ENCODE measurements at places on chromosomes 2 and 18.

GRCh38 chr2:9970200-9971044, 18.9 kb downstream of the GRHL1 start:
- DNase-seq, result no peak

GRCh38 chr18:49898421-49898820, 85.1 kb upstream of the ACAA2 start:
- peak; percentile 74 for DNase-seq

DNA sequence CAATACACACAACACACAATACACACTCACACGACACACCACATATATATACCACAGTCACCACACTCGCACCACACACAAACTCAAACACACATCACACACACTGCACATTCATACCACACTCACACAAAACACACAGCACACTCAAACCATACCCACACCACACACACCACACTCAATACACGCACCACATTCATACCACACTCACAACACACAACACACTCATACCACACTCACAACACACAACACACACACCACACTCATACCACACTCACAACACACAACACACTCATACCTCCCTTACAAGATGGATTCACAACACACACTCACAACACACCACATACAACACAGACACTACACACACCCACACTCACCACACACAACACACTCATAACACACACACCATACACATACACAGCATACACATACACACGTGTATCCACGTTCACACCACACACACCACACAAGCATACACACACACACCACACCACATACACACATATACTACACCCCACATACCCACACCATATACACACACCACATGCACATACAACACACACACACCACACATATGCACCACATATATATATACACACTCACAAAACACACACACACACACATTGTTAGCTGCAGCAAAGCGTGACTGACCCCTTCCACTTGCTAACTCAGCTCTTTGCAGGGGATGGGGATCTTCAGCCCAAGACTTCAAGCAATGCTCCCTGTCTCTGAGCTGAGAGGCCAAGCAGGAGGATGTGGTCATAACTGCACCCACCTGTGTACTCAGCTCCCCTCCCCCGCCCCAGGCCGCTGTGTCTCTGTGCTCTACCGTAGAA, 59.0 kb downstream of the SDC1 start:
- DNase-seq, result peak; percentile 40

GRCh38 chr2:240405684-240406313, 29.7 kb upstream of the GPC1 start:
- peak; percentile 53 for DNase-seq

GRCh38 chr2:120436885-120437603, 91.1 kb downstream of the INHBB start:
- DNase-seq, result no peak

- DNase-seq, result no peak
Observed at GRCh38 chr2:144645083-144645778, 125.3 kb upstream of the ZEB2 start.

DNA sequence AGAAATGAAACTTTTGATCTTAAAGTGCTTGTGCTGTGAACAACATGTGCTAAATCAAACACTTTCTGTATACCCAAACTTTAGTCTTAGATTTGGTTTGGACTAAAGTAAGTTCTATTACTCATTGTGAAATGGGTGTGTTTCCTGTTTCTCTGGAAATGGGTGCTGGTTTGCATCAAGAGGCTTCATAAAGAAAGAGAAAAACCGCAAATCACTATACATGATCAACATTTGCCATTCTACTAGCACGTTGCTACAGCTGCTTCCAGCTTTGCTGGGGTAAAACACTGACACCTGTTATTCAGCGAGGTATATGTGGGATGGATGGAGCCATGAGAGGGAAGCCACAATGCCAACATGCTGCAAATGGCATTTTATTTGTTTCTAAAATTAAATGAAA, 547.0 kb upstream of the ACVR2A start:
- no peak for DNase-seq

- no peak for DNase-seq
Observed at GRCh38 chr18:48133671-48134251, 203.3 kb upstream of the SMAD2 start.

DNA sequence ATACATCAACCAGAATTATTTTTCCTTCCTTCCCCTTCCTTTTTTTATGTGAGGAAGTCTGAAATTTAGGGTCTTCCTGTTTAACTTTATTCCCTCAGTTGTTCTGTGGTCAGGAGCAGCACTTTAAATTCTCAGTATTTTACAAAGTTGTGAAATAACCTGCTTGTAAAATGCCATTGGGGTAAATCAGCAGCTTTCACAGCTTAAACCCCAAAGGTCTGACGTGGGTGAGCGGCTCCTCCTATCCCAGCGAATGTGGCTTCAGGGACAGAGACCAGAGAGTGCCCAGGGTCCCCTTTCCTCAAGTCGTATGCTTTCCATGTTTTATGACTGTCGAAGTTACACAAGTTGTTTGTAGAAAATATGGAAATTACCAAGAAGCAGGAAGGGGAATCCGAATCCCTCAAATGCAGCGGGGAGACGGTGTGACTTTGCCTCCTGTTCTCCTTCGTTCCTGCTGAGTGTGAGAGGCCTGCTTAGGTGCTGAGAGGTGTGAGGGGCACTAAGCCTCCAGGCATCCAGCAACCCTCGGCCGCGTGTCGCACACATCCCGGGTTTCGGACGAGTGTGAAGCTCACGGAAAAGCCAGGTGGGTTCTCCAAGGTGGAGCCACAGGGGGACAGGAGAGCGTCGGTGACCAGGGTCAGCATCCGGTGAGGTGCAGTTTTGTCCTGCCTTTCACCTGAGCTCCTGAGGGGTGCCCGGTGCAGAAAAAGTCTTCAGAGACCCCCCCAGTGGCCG, 10.8 kb upstream of the KCNG2 start:
- no peak for DNase-seq

GRCh38 chr2:58057707-58058530, 11.3 kb downstream of the VRK2 start:
- no peak for DNase-seq

GRCh38 chr2:96146153-96146880, 1.1 kb upstream of the DUSP2 start:
- peak; percentile 66 for DNase-seq

- no peak for DNase-seq
Observed at GRCh38 chr18:58446391-58447060, 182.4 kb downstream of the ALPK2 start.

GRCh38 chr2:172926785-172927640, 148.6 kb upstream of the MAP3K20 start:
- no peak for DNase-seq

GRCh38 chr2:187853381-187853791, 299.2 kb upstream of the TFPI start:
- no peak for DNase-seq

DNA sequence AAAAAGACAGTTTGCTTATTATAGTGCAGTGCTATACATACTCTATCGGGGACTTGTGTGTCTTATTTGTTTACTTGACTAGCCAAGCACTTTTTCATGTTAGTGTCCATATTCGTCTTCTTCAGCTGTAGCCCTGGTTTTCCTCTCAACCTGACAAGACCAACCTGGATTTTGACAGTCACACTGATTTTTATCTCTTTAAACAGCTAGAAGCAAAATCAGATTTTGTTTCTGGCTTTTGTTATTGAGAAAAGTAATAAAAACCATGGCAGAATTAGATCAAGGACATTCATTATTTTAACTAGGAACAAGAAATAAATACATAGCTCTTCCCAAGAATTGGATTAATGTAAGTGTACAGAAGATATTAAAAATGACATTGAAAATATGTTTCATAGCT, 56.8 kb downstream of the SPATS2L start:
- DNase-seq, result no peak

- no peak for DNase-seq
Observed at GRCh38 chr18:49072524-49072934, 121.8 kb upstream of the SMAD7 start.

DNA sequence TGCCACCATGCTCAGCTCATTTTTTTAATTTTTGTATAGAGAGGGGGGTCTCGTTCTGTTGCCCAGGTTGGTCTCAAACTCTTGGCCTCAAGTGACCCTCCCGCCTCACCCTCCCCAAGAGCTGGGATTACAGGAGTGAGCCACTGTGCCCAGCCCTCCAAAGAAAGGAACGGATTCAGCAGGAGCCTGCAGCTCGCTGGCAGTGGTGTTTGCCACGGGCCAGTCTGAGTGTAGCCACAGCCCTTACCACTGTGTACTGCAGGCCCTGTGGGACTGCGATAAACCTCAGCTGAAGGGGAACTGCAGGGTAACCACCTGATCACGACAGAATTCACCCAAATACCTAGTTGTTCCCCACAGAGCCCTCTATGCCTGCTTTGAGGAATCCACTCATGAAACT, 6.8 kb downstream of the COPS9 start:
- no peak for DNase-seq

- DNase-seq, result no peak
Observed at GRCh38 chr2:39325966-39326365, 82.2 kb upstream of the CDKL4 start.

DNA sequence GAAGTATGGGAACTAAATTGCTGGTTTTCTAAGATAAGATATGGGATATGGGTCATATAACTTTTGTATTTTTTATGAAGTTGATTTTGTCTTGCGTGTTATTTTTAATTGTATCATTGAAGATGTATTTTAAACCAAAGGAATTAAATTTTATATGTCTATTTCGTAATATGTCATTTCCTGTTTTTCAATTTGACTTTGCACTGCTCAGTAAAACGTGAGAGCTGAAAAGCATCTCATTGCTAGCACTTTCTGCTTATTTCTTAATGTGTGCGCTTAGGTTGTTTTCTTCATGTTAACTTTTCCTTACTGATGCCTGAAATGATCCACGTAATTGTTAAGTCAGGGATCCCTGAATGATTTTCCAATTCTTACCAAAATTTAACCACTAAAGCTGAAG, 41.2 kb upstream of the KLF11 start:
- DNase-seq, result no peak

GRCh38 chr2:233905945-233906344, 11.2 kb upstream of the TRPM8 start:
- no peak for DNase-seq

DNA sequence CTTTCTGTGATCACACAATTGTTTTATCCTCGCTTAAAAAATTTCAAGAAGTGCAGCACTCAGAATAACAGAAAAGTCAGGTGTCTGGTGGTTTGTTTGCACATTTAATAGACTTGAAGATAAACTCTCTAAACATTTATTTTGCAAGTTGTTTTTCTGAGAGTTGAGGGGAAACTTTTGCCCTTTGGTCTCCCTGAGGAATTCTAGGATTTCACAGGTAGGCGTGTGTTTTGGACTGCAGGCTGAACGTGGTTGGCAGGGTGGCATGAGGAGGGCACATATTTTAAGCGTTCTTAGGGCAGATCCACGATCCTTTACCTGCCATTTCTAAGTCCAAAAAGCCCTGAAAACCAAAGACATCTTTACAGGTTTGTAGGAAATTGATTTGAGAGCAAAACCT, 188.6 kb downstream of the NEDD4L start:
- DNase-seq, result no peak

GRCh38 chr2:53724536-53724935, 43.1 kb upstream of the CHAC2 start:
- no peak for DNase-seq

DNA sequence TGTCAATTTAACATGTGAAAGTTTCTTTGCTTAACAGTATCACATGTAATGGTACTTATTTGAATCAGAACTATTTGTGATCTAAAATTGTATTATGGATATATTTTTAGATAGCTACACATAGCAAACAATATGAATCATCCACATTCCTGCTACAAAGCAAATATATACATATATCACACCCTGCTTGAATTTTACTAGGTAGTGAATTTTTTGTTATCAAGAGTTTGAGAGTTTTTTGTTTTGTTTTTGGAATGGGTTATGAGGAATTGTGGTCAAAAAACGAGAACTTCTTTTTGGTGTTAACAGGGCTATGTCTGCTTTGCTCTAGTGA, 635.7 kb downstream of the NRXN1 start:
- DNase-seq, result no peak

GRCh38 chr2:83233781-83234180, 1225.3 kb downstream of the SUCLG1 start:
- no peak for DNase-seq
